Brain pericyte (primary cell): ENCODE measurements at places on chromosomes 2 and 18.

DNA sequence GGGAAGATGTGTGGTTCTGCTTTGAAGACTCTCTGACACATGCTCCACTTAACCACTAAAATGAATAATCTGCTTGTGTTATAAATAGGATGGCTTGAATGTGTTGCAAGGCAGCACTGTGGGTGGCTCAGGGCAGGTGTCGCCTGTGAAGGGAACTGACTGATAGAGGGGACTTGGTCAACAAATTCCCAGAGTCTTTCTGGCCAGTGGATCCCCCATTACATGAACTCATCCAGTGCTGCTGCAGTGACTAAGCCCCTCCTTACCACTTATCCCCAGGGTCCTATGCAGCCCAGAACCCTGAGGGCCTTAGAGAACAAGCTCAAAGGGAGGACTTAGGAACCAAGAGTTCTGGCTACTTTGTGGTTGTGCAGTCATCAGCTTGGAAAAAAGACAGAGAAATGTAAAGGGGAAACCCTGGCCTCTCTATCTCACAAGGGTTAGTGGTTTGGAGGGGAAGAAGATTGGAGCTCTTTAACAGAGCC, 226.2 kb upstream of the TNP1 start:
- DNase-seq, result no peak

- no peak for DNase-seq
Measured at GRCh38 chr2:3741867-3742602, 38.7 kb downstream of the DCDC2C start.

DNA sequence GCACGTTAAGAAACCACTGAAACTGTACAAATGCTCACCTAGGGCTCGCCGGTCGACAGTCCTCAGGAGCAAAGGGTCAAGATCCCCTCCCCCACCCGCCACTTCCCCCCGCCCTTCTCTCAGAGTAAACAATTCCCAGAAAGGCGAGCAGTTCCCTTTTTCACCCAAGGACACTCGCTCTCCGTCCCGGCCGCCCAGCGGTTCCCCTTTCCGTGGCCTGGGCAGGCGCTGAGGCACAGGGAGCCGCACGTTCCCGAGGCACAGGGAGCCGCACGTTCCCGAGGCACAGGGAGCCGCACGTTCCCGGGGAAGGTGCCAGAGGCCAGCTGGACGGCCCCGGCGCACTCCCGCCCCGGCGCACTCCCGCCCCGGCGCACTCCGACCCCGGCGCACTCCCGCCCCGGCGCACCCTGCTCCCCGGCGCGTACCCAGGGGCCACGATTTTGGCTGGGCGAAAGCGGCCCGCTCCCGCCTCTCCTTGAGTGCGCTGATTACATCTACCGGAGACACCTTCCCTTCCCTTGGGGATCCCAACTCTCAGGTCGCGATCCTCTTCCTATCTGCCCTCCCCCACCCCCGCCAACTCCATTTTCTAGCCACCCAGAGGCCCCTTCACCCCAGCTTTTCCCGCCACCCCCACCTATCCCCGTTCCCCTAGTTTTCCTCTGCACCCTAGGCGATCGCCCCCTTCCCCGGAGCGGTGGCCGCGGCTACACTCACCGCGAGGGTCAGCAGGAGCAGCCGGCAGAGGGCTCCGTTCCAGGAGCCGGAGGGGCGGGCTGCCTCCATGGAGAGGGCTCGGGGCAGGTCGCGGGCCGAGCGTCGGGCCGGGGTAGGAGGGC, 817 bp downstream of the DSC2 start:
- no peak for DNase-seq

GRCh38 chr2:134711692-134712091, 7.1 kb downstream of the TMEM163 start:
- no peak for DNase-seq

DNA sequence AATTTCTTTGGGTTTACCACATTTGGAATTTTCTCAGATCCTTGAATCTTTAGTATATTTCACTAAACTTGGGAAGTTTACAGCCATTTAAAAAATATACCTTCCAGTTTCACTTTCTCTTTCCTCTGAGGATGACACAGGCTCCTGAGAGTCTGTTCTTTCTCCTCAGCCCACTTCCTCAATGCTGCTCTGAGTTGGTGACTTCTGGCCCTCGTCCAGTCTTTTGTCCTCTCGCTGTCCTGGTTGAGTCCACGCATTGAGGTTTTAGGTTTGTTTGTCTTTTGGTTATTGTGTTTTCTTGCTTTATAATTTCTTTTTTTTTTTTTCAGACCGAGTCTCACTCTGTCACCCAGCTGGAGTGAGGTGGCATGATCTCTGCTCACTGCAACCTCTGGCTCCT, 40.7 kb upstream of the GALR1 start:
- no peak for DNase-seq

DNA sequence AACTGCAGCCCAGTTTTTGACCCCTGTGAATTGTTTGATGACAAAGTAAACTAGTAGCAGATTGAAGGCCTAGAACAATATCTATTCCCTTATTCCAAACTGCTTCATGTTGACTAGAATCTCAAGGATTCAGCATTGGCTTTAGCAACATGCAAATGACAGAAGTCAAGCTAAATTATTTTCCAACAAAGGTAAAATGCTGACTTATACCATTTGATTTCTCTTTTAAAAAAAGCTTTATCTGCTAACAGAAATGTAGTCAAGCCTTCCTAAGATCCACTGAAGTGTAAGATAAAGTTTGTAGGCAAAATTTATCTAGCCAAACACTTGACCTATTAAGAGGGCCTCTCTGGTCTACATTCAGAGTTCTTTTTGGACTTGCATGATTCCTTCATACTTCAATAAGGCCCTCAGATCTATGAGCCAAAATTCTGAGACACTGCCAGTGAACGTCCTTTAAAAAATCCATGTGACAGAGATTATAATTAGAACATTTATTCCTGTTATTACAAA, 9.5 kb upstream of the CYBRD1 start:
- DNase-seq, result no peak

GRCh38 chr2:147698166-147698565, 146.7 kb upstream of the ACVR2A start:
- DNase-seq, result no peak

DNA sequence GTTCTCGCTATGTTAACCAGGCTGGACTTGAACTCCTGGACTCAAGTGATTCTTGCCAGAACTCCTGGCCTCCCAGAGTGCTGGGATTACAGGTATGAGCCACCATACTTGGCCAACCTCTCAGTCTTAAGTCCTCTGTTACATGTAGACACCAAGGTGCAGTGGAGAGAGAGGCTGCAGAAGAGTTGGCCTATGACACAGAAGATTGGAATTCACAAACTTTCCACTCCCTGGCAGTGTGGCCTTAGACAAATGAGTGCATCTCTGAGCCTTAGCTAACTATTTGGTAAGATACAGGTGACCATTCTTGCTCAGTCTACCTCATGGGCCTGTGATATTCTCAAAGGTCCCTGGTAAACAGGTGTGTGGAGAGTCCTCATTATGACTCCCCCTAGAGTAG, 159.7 kb downstream of the MYCN start:
- DNase-seq, result no peak

- DNase-seq, result no peak
Measured at GRCh38 chr2:16121986-16122390, 181.6 kb downstream of the MYCN start.

DNA sequence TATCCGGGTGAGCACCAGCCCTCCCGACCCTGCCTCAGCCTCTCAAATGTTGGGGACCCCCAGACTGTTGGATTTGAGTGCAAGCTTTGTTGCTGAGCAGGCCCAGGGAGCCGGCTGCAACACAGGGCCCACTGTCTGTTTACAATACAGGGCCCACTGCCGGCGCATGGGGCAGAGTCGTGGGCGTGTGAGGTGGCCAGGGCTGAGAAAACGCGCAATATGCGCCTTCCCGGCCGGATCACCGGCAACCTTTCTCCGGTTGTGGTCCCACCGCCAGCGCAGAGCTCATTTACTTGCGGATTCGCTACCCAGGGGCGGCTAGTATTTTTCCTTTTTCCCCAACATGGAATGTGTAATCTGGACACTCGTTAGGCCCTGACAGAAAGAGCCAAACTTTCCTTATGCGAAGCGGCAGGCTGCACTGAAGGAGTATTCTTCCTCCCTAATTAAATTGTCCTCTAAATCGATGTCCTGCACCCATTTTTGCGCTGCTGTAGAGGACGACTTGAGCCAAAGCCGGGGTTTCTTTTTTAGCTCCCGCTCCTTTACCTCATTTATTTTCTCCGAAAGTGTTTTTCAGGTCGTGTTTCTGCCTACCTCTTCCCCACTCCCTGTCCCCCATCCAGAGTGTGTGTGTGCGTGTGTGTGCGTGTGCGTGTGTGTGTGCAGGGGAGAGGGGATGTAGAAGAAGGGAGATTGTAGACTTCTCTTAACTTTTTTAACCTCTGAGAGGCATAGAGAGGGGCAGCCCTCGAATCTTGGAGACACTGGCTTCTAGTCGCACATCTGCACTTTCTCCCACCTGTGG, 2.7 kb downstream of the OTX1 start:
- DNase-seq, result no peak

- DNase-seq, result no peak
Measured at GRCh38 chr2:215427585-215427984, 8.3 kb downstream of the FN1 start.

DNA sequence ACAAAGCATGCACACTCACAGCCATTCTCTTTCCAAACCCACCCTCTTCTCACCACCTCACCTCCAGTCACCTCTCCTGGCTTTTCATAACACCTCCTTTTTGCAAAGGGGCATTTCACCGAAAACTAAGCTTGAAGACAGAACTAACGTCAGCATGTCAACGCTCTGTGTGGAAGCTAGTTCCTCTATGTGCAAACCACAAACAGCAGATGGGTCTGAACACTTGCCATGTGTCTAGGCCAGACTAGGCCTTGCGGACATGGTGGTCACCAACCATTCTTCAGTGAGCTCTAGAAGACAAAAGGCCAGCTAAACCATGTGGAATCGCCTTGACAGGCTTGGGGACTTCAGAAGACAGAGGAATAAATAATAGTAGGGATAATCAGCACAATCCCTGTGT, 148.5 kb downstream of the TXNL1 start:
- no peak for DNase-seq

GRCh38 chr2:62195421-62196277, at the start of gene B3GNT2:
Gene B3GNT2 (plus strand): TSS chr2:62196115. CDS start chr2:62222221, 26,106 bp downstream.
- DNase-seq, result no peak

DNA sequence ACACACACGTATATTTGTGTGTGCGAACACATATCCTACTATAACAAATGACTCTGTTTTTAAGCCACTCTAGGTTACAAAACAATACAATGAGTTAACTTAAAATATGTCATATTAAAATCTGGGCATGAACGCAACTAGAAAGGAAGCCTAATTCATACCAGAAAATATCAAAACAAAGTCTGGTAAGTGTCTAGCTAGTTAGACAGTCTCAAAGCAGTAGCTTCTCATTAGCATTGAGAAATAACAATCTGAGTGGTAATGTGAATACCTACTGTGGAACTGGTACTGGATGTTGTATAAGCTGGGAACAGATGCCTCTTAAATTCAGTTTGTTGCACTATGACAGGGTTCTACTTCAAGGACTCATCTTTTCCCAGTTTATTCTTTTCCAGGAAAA, 32.5 kb upstream of the WIPF1 start:
- no peak for DNase-seq

- DNase-seq, result no peak
Measured at GRCh38 chr2:178485356-178485755, 5.1 kb downstream of the PLEKHA3 start.

DNA sequence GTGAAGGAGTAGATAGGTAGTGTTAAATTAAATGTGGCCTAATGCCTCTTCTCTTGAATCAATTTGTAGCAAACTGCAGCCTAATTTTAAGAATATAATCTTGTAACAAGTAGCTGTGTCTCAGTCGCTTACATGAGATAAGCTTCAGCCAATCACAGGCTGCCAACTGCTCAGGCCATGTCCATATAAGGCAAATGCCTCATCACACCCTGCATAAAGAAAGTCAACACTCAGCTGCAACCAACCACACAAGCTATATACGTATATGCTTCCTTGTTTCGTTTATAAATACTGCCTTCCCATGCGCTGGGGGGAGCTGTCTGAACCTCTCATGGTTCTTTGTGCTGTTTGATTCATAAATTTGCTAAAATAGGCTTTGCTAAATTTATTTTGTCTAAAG, 476.3 kb downstream of the TRIB2 start:
- no peak for DNase-seq

- no peak for DNase-seq
Measured at GRCh38 chr2:160984426-160985077, 175.7 kb upstream of the TANK start.

- no peak for DNase-seq
Measured at GRCh38 chr2:113213061-113213930, 39.5 kb downstream of the PSD4 start.

DNA sequence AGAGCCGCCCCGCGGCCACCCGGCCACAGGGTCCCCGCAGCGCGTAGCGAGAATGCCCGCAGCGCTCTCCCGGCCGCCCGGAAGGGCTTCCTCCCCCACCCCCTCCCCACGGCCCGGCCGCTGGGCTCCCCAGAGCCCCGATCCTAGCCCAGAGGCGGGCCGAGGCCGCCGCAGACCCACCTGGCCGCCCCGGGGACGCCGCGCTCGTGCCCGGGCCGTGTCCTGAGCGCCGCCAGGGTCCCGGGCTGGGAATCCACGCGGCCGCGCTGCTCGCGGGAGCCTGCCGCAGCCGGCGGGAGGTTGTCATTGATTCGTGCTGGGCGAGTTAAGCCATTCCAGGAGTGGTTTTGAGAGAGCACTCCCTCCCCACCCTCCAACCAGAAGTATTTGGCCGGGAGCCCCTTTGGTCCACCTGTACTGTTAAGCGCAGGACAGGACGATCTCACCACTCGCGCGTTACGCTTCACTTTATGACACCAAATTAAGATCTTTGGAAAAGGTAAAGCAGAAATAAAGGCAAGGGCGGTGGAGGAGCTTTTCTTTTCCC, 206.4 kb upstream of the SMAD2 start:
- no peak for DNase-seq

DNA sequence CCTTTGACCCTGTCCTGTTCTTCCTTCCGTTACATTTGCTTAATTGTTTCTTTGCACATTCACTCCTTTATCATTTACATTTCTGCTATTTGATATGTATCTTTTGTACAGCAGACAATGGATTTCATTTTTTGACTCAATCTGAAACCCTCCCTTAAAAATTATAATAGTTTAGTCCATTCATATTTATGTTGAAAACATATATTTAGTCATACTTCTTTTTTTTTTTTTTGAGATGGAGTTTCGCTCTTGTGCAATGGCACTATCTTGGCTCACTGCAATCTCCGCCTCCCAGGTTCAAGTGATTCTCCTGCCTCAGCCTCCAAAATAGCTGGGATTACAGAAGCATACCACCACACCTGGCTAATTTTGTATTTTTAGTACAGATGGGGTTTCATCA, 95.3 kb upstream of the TGFA start:
- DNase-seq, result no peak

- DNase-seq, result no peak
Measured at GRCh38 chr18:27136208-27136535, 48.9 kb downstream of the CHST9 start.

DNA sequence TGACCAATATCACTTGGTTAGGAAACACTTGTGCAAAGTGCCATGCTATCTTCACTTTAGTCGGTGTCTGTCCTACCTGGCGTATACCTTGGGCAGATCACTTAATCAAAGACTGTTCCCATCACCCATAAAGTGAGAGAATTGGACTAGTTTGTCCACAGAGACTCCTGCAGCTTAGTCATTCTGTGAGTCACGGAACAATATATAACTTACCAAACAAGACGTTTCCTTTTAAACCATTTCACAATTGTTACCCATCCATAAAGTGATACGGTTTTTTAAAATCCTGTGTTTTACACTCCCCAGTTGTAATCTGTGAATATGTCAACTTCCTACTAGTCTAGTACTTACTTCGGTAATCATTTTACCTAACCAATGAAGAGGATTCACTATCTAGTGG, 499.3 kb upstream of the SMIM21 start:
- no peak for DNase-seq
